ENCODE measurements at places on chromosomes 4 and X. TPM values are rescaled to one million over a fixed set of nuclear protein-coding genes. Genes with fewer than 3 reads are reported as not detected.

MAD2L1 gene
- polyA plus RNA-seq, result 6.8 TPM

FGG gene
- not detected for polyA plus RNA-seq

ARHGAP6 gene
- polyA plus RNA-seq, result 0.97 TPM

RAB41 gene
- polyA plus RNA-seq, result not detected

ZFP92 gene
- polyA plus RNA-seq, result 0.21 TPM

ZNF81 gene
- 2.8 TPM for polyA plus RNA-seq

PDGFC gene
- not detected for polyA plus RNA-seq

NSUN7 gene
- 1.1 TPM for polyA plus RNA-seq

KCND1 gene
- 0.13 TPM for polyA plus RNA-seq

GIMD1 gene
- not detected for polyA plus RNA-seq

EPGN gene
- not detected for polyA plus RNA-seq

ADAMTS3 gene
- polyA plus RNA-seq, result not detected

ABLIM2 gene
- polyA plus RNA-seq, result 1.3 TPM

HSD17B13 gene
- polyA plus RNA-seq, result not detected

ZBTB33 gene
- polyA plus RNA-seq, result 11.5 TPM

PLS3 gene
- polyA plus RNA-seq, result not detected

SRD5A3 gene
- 19.7 TPM for polyA plus RNA-seq

MAGEA2B gene
- not detected for polyA plus RNA-seq

SAGE1 gene
- polyA plus RNA-seq, result not detected

RAP1GDS1 gene
- polyA plus RNA-seq, result 37.9 TPM

TKTL2 gene
- not detected for polyA plus RNA-seq

HELT gene
- not detected for polyA plus RNA-seq

GPR50 gene
- polyA plus RNA-seq, result not detected

ATRX gene
- polyA plus RNA-seq, result 86.7 TPM

DGKK gene
- polyA plus RNA-seq, result 0.05 TPM

VCX3B gene
- not detected for polyA plus RNA-seq

PAGE4 gene
- polyA plus RNA-seq, result not detected

ALB gene
- not detected for polyA plus RNA-seq

GAGE1 gene
- not detected for polyA plus RNA-seq

SCML1 gene
- polyA plus RNA-seq, result 0.56 TPM

CDS1 gene
- not detected for polyA plus RNA-seq

ADH5 gene
- 84.5 TPM for polyA plus RNA-seq

PCDH18 gene
- polyA plus RNA-seq, result not detected
